ENCODE measurements at places on chromosomes 5 and 9.

DNA sequence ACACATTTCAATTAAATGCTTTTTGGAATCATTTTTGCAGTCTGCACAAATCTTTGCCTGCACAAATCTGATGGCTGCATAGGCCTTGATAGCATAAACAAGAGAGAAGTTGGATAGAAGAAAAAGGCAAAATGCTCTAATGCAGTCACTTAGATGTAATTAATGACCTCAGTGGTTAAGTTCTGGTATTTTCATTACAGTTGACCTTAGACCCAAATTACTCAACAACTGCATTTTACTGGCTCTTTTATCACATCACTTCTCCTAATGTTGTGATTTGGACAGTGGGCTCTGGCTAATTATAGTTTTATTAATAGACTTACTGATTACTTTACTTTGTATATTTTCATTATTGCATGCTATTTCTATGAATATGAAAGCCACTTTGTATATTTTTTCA lies 34.3 kb downstream of the NTRK2 start:
- DNase-seq = no peak

DNA sequence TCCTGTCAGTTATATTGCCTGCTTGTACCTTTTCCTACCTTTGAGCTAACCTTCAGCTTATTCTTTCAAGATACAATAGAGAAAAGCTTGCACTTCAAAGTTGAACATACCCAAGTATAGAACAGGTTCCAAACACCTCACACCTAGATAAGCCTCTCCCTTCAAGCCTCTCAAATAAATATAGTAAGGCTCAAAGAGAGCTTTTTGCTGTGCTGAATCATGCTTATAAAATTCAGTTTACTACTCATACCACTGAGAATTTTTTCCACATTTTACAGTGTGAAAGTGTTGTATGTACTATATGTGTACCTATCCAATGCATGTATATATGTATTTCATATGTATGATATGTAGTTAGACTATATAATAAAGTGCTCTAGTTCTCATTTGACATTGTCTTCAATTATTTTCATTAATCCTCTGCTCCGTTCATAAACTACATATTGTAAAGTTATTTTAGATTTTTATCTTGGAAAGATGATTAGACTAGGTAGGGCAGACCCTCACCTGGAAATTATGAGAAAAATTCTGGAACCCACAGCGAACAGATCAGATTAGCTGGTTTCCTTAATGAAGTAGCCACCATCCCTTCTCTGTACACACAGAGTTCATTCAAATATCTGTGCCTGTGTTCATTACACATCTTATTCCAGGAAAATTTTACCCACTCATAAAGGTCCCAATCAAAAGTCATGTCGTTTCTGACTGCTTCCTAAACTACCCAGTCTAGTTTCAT lies 149.2 kb upstream of the RGMB start:
- no peak for DNase-seq

DNA sequence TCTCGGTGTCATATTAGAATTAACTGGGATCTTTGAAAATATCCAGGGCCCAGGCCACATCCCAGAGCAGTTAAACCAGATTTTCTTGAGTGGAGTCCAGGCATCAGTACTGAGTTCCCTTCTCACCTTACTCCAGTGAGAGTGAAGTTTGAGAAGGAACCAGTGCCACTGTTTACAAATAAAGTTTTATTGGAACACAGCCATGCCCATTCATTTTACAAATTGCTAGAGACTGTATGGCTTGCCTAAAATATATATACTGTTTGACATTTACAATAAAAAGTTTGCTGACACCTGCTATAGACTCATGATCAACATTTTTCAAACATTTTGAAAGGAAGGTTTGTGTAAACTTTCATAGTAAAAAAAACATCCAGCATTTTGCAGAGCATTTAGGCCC lies 63.7 kb upstream of the DMRT3 start:
- no peak for DNase-seq

DNA sequence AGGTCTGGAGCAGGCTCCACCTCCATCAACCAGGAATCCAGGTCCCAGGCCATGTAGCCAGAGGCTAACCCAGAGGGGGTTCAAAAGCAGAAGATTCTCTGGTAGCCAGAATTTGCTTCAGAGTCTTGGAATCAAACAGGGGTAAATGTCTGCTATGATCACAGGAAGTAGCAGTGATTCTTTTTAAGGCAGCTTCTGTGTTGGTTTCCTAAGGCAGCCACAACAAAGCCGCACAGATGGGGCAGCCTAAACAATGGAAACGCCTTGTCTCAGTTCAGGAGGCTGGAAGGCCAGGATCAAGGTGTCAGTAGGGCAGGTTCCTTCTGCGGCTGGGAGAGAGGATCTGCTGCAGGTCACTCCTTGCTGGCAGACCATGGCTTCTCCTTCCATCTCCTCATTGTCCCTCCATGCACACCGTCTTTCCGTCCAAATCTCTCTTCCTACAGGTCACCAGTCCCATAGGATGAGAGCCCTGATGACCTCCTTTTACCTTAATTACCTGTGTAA lies 167.3 kb downstream of the ROR2 start:
- no peak for DNase-seq

DNA sequence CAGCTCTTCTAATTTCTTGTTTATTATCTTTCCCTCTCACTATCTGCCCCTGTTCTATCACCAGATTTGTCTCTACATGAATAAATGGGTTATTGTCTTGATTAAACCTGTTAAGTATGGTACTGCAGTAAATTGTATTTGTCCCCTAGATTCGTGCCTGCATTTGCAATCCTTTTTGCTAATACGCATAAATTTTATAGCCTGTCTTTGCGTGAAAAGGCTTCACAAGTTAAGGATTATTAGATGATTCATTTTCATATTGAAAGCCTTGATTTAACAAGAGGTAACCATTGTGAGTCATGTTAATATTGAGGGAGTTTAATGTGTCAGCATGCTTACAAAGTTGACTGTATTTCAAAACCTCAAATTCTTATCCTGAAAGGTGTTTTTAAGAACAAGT lies 204.6 kb downstream of the PCSK1 start:
- DNase-seq = no peak

GRCh38 chr5:120122703-120123102 lies 341.4 kb upstream of the PRR16 start:
- DNase-seq = no peak

- peak; percentile 56 for DNase-seq
These were observed 49.3 kb downstream of the ZFAND5 start for GRCh38 chr9:72315510-72316311.

DNA sequence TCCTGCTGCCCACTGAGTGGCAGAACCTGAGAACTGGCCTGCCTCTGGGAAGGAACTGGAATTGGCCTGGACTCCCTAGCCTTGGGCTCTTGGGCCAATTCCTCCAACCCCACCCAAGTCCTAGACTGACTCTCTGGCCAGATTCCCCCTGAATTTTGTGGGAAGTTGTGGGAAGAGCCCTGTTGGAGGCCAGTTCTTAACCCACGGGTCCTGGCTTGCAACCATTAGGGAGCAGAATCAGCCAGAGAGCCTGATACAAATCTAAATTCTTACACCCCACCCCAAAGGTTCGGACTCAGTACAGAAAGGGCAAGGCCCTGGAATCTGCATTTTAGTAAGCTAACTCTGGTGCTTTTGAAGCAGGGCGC lies 125.3 kb upstream of the SLC25A48 start:
- peak; percentile 68 for DNase-seq

- DNase-seq = peak; percentile 87
These were observed 174.0 kb downstream of the HMHB1 start for GRCh38 chr5:143985832-143986515.

- no peak for DNase-seq
These were observed 67.2 kb upstream of the CCDC152 start for GRCh38 chr5:42689391-42689790.

- DNase-seq = no peak
These were observed 32.2 kb upstream of the UBAC1 start for GRCh38 chr9:135993409-135993742.

DNA sequence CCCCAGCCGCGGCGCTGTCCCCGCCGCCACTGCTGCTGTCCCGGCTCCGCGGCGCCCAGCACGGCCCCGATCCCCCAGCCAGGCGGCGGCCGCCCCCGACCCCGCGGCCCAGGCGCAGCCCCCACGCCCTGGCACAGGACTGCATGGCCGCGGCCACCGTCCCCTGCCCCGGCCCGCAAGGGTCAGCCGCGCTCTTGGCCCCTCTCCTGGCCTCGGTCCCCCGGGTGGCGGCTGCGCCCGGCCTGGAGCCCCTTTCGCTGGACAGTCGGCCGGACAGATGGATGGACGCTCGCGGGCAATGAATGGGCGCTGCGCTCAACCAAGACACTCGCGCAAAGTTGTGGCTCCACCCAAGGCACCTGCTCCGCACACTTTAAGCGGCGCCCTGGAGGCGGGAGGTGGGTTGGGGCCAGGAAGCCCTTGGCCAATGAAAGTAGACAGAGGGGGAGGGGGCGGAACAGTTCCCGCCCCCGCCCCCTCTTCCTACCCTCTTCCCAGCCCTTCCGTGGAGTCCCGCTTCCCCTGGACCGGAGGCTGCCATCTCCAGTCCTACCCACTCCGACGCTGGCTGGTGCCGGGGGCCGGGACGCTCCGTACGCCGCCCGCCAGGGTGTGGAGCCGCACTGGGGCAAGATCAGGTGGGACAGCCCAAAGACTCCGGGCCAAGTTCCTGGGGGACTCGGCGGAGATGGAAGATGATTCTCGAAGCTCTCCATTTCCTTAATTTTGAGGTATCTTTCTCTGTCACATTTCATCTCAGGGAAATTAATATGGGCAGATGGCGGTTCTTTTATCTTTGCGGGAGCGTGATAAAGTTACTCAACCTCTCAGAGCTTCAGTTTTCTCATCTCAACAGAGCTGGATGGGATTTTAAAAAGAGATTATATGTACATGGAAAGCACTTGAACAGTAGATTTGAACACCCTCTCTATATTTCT lies at the start of gene GLDC:
Gene GLDC, minus strand, starts transcription at position 375 of the 938 bp plus-strand sequence. Its CDS starts 230 bp downstream, at position 145.
- DNase-seq = peak; percentile 7

DNA sequence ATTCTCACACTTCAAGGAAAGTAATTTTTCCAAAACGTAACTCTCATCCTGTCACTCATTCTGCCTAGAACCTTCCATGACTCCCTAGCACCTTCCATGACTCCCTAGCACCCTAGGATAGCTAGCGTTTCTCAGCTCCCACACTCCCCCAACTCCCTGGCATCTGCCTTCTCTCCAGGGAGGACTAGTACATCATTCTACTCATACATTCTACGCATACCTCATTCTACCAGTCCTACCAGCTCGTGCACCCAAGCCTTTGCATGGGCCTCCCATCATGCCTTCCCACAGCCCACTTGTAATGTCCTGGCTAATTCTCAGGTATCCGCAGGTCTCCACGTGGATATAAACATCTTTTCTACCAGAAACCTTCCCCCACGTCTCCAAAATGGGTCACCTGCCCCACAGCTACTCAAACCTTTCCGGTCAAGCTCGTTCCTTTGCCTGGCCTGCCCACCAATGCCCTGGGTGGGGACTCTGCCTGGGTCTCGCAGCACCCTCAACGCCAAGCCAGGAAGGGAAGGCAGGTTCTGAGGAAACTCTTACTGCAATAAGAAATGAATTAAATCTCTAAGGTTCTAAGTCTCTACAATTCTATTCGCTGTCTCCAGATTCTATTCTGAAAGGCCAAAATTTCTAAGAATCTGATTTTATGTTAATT lies 930 bp downstream of the ANKS6 start:
- DNase-seq = no peak

DNA sequence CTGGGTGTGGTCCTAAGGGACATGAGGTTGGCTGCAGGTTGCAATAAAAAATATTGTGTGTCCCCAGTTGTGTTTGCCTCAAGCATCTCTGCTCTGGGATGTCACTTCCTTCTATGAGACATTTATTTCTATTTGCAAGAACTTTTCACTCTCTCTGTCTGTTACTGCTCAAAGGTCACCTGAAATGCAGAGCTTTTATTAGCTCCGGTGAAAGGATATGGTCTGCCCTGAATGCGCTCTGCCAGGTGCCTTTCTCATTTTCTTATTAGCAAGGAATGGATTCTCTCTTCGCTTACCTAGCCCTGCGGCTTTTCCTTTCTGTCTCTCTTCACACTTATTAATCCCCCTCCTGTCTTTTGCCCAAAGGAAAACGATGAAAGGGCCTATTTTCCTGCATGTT lies 526.1 kb downstream of the TMEM38B start:
- no peak for DNase-seq

GRCh38 chr5:35026280-35026840 lies 21.4 kb downstream of the AGXT2 start:
- no peak for DNase-seq

DNA sequence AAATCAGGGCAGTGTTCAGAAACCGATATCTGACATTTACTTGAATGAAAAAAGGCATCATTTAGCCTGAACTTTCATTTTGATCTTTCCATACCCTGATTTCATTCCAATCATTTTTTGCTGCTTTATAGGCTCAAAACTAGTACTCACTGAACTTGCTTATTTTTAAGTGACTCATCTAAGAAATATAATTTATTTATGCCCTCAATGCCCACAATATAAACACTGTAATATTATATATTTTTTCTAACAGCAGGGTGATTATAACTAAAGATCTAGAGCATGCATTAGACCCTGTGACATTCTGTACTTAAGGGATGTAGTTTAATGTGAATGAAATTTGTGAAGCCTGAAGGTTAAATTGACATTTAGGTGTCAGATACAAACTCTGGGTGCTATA lies 446.1 kb upstream of the CDH10 start:
- no peak for DNase-seq

GRCh38 chr5:78671609-78672008 lies 23.0 kb upstream of the LHFPL2 start:
- DNase-seq = no peak

DNA sequence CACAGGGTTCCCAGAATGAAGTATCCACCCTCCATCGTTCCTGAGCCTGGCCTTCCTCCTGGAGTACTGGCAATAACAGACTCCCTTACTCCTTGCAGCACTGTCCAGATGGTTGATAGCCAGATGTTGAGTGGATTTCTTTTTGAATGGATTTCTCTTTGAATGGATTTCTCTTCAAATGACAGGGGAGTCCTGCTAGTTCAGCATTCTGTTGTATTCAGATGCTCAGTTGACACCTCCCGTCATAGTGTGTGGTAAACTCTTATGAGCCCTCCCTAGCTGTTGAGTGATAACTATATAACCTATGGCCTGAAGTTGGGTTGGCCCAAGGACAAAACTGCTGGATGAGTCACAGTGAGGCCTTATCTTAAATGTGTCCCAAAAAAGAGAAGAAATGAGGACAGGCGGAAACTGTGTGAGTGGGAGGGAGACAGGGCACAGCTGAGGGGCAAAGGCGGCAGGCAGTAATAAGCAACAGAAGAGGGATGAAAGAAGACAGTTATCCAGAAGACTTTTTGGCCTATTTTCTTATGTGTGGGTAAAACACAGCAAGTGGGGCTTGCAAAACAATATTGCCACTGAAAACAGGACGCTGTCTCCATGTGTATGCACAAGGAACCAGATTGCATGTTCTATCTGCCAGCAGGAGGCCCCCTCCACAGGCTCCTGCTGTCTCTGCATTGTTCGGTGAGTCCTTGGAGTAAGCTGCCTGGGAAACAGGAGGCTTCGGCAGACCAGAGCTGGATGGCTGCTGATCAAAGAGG lies 209.5 kb upstream of the S1PR3 start:
- DNase-seq = peak; percentile 76

DNA sequence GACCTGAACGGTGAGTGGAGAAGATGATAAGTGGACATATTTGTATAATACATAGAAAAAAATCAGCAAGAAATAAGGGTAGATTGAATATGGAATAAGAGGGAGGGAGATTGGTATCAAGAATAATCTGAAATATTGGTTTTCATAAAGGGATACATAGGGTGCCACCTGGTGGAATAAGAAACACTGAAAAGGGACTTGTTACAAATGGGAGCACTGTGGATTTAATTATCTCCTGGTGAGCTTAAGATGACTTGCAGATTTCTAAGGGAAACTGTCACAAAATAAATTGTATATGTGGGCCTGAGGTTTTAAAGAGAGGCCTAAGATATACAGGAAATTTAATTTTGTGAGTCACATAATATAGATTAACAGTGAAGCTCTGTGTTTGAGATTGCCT lies 1403.5 kb upstream of the CDH18 start:
- no peak for DNase-seq
